Stimulated activated CD8-positive, alpha-beta memory T cell treated with anti-CD3 and anti-CD28 coated beads, Interleukin-4, amount 100 ng/mL, for 1 hour (primary cell): ENCODE measurements at places on chromosomes 7 and 10.

GRCh38 chr7:77393261-77393660 lies 22.9 kb downstream of the GSAP start:
- no peak for DNase-seq

DNA sequence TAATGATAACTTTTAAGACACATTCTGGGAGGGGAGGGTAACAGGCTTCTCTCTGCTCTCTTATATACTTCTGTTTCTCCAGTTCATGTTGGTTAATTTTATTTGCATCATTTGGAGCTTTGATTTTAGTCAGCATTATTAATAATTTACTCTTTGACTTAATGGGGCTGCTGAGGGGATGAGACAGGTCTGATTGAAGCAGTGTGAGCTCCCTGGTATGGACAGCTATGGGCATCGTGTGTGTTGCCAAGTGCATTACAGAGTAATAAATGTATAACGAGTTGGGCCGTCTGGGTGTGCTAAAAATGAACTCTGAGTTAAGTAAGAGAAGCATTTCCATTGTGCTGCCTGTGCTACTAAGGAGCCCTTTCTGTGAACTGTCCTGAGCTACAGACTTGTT lies 31.7 kb upstream of the IKZF1 start:
- no peak for DNase-seq

- DNase-seq, result no peak
These were observed 281 bp upstream of the EXOC6 start for GRCh38 chr10:92848037-92848440.

DNA sequence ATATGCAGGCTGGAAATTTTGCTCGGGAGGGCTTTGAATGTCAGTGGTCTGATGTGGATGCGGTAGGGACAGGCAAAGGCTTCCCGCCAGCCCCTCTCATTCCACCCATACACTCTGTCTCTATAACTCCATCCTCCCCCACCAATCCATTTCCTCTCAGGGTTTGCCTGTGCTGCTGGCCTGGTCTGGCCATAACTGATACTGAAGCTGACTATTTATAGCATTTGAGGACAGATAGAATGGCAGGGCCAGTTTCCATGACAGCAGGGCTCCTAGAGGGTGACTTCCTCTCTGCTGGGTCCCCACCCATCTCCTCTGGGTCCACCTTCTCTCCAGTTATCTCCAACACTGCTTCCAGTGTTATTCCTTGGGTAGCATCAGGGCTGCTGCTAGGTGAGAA lies 6.6 kb upstream of the PDLIM1 start:
- DNase-seq, result no peak

GRCh38 chr7:6106140-6106904 lies 75.1 kb downstream of the ANKRD61 start:
- DNase-seq, result no peak

DNA sequence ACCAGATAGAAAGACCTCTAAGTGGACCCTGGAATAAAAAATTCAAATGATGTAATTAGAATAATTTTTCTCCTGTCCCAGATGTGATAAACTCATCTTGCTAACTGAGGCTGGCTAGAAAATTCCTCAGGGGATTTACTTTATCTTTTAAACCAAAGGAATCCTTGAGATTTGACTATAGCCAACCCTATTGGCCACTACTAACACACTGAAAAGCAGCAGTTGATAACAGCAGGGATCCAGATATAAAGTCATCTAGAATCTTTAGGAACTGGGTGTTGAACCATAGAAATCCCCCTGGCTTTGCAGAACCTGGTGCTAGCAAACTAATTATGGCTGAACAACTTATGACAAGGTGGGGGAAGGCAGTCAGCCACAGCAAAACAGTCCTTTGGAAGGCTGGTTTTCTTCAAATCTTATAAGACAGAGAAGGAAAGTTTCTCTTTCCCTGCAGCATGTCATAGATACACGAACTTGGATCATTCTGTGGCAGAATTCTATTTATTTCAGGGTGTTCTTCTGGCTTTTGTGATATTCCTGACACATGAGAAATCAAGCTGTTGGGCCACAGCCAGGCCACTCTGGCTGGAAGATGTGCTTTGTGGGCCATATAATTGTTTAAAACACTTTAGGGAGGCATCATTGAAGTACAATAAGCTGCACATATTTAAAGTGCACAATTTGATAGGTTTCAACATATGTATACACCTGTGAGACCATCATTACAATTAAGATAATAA lies 643.6 kb downstream of the SORCS3 start:
- DNase-seq, result no peak

DNA sequence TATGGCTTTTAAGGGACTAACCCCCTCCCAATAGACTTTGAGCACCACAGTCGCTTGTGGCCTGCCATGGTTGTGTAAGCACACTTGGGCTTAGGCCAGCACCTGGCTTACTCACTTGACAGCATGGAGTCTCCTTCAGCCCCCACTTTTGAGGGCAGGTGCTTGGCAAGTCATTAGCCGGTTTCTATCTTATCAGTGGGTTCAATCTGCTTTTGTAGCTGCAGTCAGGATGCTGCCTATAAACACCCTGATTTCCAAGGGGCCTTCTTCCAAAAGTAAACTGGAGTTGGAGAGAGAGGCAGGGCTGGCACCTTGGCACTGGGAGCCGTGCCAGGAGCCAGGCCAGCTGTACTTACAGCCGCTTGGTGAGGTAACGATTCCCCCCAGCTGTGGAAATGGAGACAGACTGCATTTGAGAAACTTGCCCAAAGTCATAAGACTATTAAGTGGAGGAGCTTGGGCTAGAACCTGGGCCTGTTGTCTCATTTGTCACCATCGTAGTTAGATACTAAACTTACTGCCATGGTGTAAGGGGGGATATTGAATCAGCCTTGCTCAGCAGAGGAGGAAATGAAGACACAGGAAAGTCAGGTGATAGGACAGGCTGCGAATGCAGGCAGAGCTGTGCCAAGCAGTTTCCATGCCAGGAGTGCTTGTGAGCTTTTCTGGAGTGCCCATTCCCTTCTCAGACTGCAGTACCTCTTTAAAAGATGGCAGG lies 92.2 kb upstream of the EFCAB10 start:
- DNase-seq, result no peak

GRCh38 chr7:2142386-2142785 lies 90.4 kb downstream of the MAD1L1 start:
- no peak for DNase-seq

- no peak for DNase-seq
These were observed 93.7 kb downstream of the EPC1 start for GRCh38 chr10:32253276-32253675.

DNA sequence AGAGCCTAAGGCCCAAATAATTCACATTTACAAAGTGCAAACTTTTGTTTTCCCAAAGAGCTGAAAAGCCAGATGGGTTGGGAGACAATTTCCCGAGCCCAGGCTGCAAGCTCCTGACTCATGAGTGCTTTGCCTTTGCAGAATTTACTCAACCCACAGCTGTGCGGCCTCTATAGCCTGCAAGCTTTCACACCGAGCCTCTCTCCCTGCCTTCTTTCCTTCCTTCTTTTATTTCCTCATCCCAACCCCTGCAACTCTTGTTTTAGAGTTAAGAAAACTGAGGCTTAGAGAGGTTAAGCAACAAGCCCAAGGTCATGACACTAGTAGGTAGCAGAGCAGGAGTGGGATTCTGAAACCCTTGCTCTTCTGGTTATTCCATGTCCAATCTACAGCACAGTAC lies 203.0 kb upstream of the GPR26 start:
- DNase-seq, result no peak

DNA sequence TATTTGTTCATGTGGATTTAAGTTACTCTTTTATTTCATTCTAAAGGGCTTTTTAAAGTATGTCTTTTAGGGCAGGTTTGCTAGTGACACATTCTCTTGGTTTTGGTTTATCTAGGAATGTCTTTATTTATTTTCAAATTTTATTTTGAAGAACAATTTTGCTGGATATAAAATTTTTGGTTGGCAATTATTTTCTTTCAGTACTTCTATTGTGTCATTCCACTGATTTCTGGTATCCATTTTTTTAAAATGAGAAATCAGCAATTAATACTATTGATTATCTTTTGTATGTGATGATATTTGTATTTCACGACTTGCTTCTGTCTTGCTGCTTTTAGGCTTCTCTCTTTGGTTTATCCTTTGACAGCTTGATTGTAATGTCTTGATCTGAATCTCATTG lies 756.3 kb downstream of the INHBA start:
- no peak for DNase-seq

DNA sequence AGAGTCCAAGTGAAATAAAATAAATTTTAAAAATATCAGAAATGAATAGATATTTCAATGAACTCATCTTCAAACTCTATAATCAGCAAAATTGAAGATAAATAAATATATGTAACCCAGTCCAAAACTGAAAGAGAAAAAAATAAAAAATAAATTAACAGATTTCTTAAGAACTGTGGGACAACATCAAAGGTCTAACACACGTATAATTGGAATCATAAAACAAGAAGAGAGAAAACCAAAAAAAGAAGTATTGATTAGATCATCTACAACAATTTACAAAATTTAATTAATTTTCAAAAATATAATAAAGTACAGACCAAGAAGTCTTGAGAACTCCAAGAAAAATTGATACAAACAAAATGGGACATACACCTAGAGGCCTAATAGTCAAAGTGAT lies 625.8 kb upstream of the SORCS1 start:
- no peak for DNase-seq

DNA sequence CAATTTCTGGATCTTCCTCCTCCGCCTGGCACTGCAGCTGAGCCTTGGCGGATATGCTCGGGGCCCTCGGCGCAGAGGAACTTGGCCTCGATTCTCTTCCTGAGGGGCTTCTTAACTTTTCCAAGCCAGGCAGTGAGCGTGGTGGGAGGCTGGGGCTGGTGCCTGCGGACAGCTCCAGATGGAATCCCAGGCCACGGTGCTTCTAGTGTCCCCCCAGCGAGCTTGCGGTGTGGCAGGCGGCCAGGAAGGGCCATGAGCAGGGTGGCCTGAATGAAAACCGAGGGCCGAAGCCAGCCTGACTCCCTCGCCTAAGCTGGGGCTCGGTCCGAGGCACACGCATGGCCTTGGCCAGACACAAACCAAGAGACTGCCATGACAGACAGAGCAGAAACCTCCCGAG lies 31.3 kb downstream of the RCC1L start:
- DNase-seq, result no peak

- no peak for DNase-seq
These were observed 8.1 kb downstream of the MYL10 start for GRCh38 chr7:101620991-101621390.

- DNase-seq, result no peak
These were observed 13.8 kb downstream of the MRPL32 start for GRCh38 chr7:42945821-42946626.

DNA sequence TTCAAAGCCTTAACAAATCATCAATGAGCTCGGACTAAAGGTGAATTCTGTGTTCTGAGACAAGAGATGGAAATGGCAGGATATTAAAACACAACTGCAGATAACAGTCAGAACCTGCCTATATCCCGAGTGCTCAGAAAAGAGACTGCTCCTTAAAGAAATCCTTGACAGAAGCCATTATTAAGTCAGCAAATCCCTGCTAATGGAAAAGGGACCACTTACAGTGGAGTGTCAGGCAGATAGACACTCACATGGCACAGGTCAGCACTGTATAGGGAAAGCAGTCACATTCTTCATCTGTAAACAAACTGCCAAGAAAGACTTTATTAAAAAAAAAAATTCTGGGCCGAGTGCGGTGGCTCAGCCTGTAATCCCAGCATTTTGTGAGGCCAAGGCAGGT lies 147.5 kb upstream of the LRRTM3 start:
- no peak for DNase-seq

DNA sequence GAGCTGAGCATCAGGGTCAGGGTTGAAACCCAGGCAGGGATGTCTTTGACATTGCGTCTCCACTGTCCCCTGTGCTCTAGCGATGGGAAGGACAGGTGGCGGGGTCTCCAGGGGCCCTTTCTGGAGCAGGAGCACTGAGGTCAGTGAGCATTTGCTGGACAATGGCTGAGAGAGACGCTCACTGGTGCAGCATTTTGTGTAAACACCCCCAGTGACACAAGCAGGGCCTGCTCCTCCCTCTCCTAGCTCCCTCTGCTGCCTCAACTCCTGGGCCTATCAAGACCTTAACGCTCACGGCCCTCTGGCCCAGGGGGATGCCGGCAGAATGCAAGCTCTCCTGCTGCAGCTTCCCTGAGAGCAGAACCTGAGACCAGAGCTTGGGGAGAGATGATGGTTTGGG lies 17.4 kb upstream of the INMT start:
- no peak for DNase-seq

GRCh38 chr10:112246-112645 lies 23.0 kb upstream of the ZMYND11 start:
- no peak for DNase-seq

DNA sequence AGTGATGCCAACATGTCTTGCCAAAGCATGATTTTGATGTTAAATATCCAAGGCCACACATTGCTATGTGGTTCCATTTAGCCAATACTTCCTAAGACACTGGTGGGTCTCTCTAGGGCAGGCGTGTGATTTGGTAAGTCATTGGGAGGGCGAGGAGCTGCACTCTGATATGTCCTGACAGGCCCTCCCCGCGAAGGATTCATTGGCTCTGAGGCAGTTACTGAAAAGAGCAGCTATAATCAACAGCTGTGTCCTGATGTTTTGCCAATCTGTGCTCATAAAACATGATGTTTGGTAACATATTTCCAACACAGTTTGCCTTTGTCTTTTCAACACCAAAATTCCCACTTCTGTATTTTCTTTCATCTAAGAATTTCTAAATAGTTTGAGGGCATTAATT lies 646.7 kb downstream of the PARD3 start:
- DNase-seq, result no peak

DNA sequence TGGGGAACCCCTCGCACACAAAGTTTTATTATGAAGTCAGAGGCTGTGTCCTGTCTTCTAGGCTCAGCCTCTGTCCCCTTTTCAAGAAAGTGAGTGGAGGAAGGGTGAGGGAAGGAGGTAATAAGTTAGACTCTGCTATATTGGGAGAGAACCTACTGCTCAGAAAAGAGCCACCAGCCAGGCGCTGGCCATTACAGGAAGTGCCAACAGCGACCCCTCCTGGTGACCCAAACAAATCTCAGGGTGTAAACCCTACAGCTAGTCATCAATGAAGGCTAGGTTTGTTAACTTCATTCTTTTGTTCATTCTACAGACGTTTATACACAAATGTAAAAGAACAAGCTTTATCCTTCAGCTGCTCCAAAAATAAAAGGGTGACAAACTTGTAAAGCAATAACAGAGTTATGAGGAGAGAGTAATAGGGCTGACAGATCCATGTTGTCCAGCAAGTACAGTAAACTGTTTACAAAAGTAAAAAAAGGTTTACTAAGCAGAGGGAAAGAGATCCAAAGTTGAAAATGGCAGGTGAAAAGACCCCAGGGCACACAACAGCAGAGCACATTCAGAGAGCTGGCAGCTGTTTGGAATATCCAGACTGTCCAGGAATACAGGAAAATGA lies 82.7 kb downstream of the FAM204A start:
- DNase-seq, result no peak

DNA sequence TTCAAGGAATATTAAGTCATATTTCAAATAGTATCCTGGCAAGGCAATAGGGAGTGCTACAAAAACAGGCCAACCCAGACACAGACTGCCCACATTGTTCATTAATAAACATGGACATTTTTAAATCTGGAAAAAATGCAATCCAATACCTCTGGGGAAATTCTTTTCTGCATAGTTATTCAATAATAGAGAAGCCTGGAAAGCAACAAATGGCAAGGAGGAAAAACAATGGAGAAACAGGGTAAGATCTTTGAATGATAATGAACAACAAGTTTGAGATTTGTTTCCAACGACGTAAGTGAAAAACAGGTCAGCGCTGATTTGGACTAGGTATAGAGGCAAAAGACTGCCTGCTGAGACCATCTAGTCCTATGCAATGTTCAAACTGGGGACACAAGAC lies 44.7 kb upstream of the ZNF800 start:
- DNase-seq, result no peak

- no peak for DNase-seq
These were observed 256.6 kb upstream of the GLI3 start for GRCh38 chr7:42493436-42494198.

GRCh38 chr7:127620406-127621233 lies 2.7 kb upstream of the PAX4 start:
- DNase-seq, result no peak
